ENCODE measurements at places on chromosomes 13 and 19.

- no peak for DNase-seq
Measured at GRCh38 chr13:46982856-46983582, 86.2 kb upstream of the HTR2A start.

GRCh38 chr13:110815471-110816204, 99.2 kb downstream of the ANKRD10 start:
- DNase-seq = no peak

GRCh38 chr13:112962396-112962795, 6.6 kb upstream of the MCF2L start:
- no peak for DNase-seq

GRCh38 chr19:17244618-17245534, 843 bp downstream of the NR2F6 start:
- DNase-seq = no peak

DNA sequence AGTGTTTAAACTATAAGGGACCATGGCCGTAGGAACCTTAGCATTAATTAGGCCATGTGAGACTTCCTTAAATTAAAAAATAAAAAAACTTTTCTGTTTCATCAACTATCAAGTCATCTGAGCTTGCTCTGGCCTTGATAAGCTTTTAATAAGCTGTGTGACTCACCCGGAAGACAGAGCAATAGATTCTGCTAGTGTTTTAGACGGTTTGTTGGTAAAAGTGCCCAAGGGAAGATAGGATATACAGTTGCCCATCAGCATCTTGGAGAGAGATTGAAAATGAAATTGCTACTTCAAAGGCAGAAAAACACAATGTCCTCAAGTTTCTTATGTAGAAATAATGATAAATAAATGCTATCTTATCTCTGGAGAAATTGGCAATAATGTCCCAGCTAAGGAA, 31.2 kb upstream of the RCBTB2 start:
- no peak for DNase-seq

- peak; percentile 53 for DNase-seq
Measured at GRCh38 chr19:495402-496111, 729 bp upstream of the MADCAM1 start.

GRCh38 chr13:30044932-30045331, 194.5 kb upstream of the UBL3 start:
- no peak for DNase-seq

- peak; percentile 91 for DNase-seq
Measured at GRCh38 chr19:1361601-1362386, 21.9 kb upstream of the NDUFS7 start.

DNA sequence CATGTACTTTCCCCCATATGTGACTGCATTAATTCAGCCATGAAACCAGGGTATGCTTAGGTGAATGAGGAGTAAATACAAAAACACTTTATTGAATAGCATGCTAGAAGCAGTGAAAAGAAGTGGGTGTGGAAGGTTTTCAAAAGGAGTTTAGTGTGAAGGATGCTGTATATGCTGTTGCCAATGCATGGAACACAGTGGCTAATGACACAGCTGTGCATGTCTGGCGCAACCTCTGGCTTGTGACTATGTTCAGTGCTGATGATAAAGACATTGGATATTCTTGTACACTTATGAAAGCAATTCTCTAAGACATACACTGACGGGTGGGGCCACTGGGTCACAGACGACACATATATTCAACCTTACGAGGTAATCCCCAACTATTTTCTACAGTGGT, 55.2 kb downstream of the SOX21 start:
- peak; percentile 33 for DNase-seq

DNA sequence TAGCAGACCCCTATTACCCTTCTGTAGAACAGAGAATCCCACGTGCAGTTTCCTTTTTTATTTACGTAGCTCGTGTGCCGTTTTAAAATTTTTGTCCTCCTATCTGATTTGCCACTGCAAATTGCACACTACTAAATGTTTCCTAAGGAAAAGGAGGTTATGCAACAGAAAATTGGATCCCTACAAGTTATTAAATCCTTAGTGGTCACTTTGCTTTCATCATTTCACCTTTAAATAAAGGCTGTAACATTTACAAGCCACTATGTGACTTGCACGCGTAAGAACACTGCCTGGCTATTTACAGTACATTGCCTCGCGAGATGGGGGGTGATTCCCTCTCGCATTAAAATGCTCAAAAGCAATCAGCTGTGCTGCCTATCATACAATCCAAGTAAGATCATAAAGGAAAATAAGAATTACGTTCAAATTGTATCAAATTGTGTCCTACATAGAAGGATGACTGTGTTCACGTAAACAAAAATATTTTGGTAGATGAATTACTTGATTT, 525.6 kb downstream of the SUCLA2 start:
- DNase-seq = no peak

GRCh38 chr13:80591976-80592740, 251.2 kb upstream of the SPRY2 start:
- no peak for DNase-seq

- DNase-seq = no peak
Measured at GRCh38 chr19:19956434-19957075, 55.8 kb downstream of the ZNF93 start.

DNA sequence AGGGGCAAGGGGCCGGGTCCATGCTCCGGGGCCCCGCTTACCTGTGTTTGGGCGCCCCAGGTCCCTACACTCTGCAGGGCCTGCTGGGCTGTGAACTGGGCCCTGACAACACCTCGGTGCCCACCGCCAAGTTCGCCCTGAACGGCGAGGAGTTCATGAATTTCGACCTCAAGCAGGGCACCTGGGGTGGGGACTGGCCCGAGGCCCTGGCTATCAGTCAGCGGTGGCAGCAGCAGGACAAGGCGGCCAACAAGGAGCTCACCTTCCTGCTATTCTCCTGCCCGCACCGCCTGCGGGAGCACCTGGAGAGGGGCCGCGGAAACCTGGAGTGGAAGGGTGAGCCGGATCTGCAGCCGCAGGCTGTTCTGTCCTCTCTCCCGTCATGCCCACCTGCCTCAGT, 1.7 kb downstream of the FCGRT start:
- DNase-seq = no peak

DNA sequence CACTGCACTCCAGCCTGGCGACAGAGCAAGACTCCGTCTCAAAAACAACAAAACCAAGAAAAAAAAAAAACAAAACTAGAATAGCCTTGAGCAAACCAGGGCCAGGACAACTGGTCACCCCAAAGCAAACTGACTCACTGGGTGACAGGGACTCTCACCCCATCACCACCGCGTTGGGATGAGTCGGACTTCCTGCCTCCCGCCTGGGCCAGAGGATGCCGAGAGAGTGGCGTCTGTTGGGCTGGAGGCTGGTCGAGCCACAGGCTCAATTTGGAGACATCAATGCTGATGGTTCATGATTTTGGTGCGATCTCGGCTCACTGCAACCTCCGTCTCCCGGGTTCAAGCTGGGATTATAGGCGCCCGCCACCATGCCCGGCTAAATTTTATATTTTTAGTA, 11.6 kb downstream of the TMPRSS9 start:
- peak; percentile 70 for DNase-seq

DNA sequence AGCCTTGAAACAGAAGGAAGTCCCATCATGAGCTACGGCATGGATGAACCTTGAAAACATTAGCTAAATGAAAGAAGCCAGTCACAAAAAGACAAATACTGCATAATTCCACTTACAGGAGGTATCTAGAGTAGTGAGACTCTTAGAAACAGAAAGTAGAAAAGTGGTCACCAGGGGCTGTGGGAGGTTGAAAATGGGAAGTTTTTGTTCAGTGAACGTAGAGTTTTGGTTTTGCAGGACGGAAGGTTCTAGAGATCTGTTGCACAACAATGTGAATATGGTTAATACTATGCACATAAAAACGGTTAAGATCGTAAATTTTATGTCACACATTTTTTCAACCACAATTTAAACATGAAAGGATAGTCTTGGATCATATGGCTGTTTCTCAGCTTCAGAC, 11.9 kb upstream of the SLC10A2 start:
- DNase-seq = no peak

DNA sequence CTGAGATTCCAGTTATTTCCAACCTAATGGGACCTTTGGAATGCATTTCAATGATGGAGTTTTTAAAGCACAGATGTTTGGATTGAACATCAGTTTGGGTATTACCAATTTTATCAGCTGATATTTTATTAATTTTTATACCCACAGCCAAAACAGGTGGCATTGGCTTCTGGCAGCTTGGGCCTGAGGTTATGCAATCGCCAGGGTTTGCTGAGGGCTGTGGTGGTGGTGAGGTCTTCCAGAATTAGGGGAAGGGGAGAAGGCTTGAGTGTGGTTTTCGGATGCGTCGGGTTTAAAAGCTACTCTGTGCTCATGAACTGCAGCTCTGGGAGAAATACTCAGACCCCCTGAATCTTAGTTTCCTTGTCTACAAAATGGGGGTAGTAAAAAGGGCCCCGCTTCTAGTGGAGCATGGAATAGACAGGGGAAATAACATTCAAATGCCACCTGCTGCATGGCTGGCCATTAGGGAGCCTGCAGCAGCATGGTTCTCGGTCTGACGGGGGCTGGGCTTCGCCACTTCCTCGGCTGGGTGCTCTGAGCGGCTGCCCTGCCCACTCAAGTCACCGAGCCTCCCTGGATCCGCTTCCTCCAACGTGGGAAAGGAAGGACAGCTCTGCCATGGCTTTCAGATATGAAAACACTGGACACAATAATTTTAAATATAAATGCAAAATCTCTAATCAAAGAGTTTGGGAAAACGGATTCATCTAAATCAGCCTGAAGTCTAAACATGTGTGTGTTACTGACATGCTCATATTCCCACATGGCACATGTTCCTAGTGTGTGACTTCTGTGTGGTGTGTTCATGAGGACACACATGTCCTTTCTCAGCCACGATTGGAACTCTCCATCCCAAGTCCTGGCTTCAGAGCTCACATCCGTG, 35.2 kb downstream of the ADPRHL1 start:
- no peak for DNase-seq

- no peak for DNase-seq
Measured at GRCh38 chr13:73325723-73326558, 267.1 kb downstream of the KLF5 start.

DNA sequence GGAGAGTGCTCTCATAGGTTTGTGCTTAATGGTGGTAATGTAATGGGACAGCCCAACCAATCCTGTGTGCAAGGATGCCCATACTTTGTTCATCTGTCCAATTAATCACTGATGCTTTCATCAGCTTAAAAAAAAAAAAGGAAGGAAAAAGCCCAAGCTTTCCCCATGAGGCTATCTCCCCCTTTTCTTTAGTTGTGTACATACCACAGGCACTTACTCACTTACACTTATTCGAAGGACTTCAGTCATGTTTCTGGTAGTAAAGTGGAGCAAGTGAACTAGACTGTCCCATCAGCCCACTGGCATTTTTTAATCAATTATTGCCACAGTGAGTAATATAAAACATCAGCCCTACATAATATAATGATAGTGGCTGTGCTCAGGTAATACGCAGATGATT, 183.5 kb upstream of the UFM1 start:
- peak; percentile 79 for DNase-seq

GRCh38 chr19:52224211-52224610, 34.4 kb downstream of the PPP2R1A start:
- no peak for DNase-seq

DNA sequence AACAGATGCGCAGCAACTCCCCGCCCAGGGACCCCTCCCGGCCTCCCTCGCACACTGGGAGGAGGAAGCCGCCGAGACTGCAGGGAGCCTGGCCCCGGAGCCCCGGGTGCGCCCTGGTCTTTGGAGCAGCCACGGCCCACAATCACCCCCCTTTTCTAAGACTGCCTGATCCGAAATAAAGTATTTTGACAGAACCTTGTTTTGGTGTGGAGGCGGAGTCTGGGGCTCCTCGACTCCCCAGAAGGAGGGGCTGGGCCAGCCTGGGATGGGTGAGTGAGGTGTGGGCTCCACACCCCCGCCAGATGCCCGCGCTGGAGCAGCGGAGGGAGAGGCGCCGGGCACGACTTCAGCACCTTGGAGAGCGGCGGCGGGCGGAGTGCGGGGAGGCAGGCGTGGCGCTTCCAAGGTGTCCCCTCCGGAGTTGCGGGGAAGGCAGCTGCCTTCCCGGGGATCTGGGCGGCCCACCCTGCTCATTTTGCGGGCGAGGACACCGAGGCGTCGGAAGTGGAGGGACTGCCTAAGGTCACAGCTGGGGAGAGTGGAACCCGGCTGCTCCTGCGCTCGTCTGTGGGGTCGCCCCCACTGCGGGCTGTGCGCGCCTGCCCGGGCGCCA, 9.4 kb downstream of the SIRT6 start:
- DNase-seq = peak; percentile 40

GRCh38 chr19:54001496-54001895, 10.1 kb downstream of the CACNG6 start:
- DNase-seq = no peak

DNA sequence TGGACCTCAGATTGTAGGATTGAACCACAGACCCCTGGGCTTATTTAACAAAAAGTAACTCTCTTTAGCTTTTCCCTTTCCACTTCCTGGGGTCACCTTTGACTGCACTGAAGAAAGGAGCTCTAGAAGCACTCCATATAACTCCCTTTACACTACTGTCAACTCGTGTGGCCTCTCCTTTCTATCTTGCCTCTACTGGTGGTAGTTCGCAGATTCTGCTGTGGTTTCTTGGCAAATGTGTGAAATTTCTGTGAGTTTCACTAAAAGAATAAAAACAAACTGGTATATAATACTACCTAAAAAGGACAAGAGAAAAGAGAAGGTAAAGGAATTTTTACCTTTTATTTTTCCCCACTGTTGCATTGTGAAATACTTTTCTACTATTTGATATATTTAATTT, 1298.1 kb downstream of the PCDH9 start:
- DNase-seq = no peak

- no peak for DNase-seq
Measured at GRCh38 chr13:111322001-111322915, 1.8 kb downstream of the TEX29 start.

- DNase-seq = peak; percentile 8
Measured at GRCh38 chr13:71661921-71662320, 205.1 kb downstream of the DACH1 start.

DNA sequence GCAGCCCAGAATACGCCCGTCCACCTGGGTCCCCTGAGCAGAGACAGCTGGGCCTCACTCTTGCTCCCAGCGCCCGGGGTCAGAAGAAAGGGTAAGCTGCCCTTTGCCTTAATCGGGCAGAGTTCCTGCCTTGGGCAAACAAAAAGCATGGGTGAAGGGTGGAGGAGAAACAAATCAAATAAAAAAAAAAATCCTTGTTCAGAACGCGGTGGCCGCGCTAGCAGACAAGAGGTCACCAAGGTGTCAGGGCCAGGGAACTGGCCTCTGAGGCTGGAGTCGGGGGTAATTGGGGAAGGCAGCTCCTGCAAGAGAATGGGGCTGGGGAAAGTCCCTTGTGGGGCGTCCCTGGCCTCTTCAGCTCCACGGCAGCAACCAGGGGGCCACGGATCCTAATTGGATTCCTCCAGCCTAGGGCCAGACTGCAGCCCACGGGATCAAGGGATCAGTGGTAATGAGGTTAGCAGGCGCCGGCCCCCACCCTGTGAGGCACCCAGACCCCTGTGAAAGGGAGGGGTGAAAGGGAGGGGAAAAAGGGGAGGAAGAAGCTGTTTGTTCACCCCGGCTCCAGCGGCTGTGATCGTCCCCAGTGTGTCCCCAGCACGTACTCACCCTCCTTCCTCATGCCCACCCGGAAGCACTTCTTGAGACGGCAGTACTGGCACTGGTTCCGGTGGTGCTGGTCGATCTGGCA, 5.5 kb downstream of the NR2F6 start:
- DNase-seq = no peak

GRCh38 chr19:4669723-4670480, at the start of gene MYDGF:
TSS of gene MYDGF (minus strand) at chr19:4670342. CDS start at chr19:4670334, 8 bp downstream.
- DNase-seq = peak; percentile 92

Data from fibroblast of skin of right biceps (primary cell).